ENCODE measurements at places on chromosomes 11 and 22.
A peak's percentile ranks its signal among the peaks of the same experiment; 100 is the strongest.

GRCh38 chr11:110833033-110833484, 120.8 kb upstream of the ARHGAP20 start:
- no peak for DNase-seq

GRCh38 chr11:94457118-94458029, 36.3 kb downstream of the MRE11 start:
- DNase-seq, result no peak

DNA sequence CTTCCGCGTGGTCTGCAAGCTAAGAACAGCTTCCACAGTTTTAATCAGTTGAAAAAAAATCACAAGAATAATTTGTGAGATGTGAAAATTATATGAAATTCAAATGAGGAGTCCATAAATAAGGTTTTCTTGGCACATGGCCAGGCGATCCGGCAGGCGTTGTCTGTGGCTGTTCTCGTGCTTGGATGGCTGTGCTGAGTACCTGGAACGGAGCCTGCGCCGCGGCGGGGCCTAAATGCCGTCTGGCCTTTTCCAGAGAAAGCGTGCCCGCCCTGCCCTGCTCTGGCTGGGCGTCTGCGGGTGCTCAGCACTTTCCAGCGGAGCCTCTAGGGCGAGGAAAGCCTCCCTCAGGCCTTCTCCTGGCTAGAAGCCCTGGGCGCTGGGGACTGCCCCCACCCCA, 41.8 kb downstream of the OSBPL5 start:
- no peak for DNase-seq

GRCh38 chr11:61887839-61888494, 3.4 kb downstream of the FADS3 start:
- no peak for DNase-seq

DNA sequence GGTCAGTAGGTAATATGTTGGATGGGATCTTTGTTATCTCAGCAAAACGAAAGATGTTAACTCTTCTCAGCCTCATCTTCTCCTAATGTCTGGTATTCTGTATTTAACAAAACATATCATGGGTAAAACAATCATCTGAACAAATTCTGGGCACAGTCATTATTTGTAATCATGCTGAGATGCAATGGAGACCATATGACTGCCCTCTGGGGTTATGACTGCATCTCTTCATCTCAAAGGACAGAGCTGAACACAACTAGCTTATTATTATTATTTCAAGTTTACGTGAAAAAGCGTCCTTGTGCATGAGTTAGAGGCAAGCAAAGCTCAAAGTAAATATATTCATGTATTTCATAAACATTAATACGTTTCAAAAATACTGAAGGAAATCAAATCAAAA, 29.7 kb upstream of the PSMA1 start:
- no peak for DNase-seq

DNA sequence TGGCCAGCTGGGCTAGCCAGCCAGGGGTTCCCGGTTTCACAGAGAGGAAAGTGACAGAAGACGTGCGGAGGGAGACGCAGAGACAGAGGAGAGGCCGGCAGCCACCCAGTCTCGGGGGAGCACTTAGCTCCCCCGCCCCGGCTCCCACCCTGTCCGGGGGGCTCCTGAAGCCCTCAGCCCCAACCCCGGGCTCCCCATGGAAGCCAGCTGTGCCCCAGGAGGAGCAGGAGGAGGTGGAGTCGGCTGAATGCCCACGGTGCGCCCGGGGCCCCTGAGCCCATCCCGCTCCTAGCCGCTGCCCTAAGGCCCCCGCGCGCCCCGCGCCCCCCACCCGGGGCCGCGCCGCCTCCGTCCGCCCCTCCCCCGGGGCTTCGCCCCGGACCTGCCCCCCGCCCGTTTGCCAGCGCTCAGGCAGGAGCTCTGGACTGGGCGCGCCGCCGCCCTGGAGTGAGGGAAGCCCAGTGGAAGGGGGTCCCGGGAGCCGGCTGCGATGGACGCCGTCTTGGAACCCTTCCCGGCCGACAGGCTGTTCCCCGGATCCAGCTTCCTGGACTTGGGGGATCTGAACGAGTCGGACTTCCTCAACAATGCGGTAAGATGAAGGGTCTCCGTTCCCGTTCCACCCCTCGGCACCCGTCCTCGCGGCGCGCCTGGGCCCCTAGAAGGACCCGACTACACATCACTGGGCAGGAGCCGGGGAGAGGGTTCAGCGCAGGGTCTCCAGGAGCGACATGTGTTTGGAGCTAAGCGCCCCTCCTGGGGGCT, at the start of gene CREB3L1:
Gene CREB3L1, plus strand, starts transcription at position 41 of the 765 bp plus-strand sequence. Its CDS starts 450 bp downstream, at position 491.
- no peak for DNase-seq

DNA sequence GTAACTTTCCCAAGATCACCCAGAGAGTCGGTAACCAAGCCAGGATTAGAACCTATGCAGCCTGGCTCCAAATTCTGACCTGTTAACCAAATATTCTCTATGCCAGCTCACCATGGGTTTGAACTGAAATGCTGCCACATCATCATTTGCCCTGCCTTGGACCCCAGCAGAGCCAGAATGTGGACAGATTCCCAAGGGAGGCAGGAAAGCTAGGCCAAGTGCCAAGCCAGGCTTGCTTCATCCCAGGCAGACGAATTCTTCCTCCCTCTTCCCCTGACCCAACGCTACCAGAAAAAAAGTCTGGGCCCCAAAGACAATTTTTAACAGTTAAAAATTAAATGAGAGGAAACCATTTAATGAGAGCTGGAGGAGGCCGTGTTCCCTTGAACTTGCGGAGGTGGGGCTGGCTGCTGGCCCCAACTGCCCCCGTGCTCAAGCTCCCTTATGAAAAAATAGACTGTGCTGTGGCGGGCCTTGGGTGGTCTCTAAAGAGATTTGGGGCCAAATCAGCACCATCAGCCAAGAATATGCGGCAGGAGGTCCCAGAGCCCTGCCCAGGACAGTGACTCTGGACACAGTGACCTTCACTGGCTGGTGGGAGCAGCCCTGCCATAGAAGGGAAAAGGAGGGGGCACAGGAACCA, 184.1 kb upstream of the SYT13 start:
- peak; percentile 25 for DNase-seq

- peak; percentile 25 for DNase-seq
These were observed 255.3 kb downstream of the SBF2 start for GRCh38 chr11:10038521-10039302.

GRCh38 chr11:19079643-19080440, 19.3 kb upstream of the MRGPRX2 start:
- DNase-seq, result peak; percentile 59

GRCh38 chr11:107606141-107606540, 15.2 kb downstream of the ELMOD1 start:
- no peak for DNase-seq

- no peak for DNase-seq
These were observed 13.8 kb downstream of the TPST2 start for GRCh38 chr22:26576026-26576680.

GRCh38 chr11:94821439-94821838, 53.3 kb downstream of the AMOTL1 start:
- DNase-seq, result no peak

GRCh38 chr11:41256041-41256440, 203.4 kb downstream of the LRRC4C start:
- no peak for DNase-seq

- no peak for DNase-seq
These were observed 107.7 kb upstream of the PLET1 start for GRCh38 chr11:112368381-112368780.

- no peak for DNase-seq
These were observed 3.2 kb downstream of the MS4A3 start for GRCh38 chr11:60059521-60060240.

- no peak for DNase-seq
These were observed 381.7 kb downstream of the DCDC1 start for GRCh38 chr11:30987819-30988218.

GRCh38 chr11:27183672-27184457, 143.2 kb downstream of the BBOX1 start:
- DNase-seq, result peak; percentile 56

GRCh38 chr11:121463689-121464335, 11.0 kb upstream of the SORL1-AS1 start:
- no peak for DNase-seq

DNA sequence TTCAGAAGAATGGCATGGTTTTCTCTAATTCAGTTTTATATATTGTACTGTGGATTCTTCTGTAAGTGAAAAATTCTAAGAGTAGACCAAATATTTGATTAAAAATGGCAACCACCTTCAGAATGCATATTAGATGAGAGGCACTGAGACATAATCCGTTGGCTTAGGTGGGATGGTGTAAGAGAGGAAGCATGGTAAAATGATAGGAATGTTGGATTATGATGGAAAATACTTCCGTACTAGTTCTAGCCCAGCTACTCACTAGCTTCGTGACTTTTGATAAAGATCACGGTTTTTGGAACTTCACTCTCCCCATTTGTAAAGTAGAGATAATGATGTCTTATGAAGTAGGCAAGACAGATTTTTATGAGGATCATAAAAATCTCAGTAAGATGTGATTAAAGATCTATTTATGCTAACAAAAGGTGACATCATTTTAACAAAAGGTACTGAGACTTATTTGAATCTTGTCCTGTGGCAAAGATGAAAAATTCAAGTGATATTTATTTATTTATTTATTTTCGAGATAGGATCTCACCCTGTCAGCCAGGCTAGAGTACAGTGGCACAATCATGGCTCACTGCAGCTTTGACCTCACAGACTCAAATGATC, 37.5 kb downstream of the UVRAG start:
- no peak for DNase-seq

DNA sequence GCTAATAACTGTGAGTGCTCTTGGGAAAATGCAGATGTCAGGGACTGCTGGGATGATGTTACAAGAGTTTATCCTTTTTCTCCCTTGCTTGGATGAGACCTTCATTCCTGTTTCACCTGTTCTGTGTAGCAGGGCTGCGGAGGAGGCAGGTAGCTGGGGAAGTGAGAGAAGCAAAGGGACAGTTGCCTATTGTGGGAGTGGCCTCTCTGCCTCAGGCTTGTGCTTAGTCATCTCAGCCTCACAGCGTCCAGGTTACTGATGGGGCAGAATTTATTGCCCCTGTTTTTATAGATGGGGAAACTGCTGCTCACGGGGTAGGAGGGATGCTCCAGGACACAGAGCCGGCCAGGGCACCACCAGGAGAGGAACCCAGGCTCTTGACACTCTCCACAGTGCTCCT, 1.7 kb downstream of the STX3 start:
- no peak for DNase-seq

- DNase-seq, result no peak
These were observed 2.0 kb downstream of the GTF2H1 start for GRCh38 chr11:18324381-18324780.

DNA sequence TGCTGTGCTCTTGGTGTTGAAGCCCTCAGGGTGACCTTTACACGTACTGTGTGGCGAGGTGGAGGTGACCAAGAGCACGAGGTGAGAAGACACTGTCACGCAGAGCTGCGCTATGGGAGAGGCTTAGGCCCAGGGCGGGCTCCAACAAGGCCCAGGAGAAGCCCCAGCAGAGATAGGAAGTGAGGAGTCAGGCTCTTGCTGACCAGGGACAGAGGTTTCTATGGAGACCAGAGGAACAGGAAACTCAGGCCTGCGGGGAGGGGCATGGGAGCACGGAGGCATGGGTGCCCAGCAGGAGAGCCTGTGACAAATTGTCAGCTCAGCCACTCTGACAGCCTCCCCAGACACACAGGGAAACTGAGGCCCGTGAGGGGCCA, 15.8 kb downstream of the DGKZ start:
- no peak for DNase-seq

DNA sequence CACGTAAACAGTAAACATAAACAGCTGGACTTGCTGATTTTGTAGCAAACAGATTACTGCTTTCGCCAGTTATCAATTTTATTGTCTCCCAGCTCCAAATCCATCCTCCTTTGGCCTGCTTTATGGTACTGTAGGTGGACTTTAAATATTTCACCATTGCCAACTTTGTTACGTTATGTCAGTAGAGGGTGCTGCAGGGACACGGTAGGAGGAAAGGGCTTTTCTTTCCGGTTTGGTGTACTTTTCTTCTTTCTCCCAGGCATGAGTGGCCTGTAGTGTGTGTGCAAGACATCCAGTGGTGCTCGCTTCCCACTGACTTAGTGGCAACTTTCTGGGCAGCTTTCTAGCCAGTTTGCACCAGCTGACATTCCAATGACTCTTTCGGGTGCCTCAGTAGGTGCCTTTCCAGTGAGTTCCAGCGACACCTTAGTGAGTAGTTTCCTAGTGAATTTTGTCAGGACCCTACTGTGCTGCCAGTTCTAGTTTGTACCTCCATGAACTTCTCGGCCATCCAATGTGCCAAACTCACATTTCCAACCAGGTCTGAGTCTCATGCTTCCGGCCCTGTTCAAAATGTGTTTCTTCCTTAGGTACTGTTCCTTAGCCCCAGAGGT, 267.6 kb upstream of the TENM4 start:
- DNase-seq, result peak; percentile 13

DNA sequence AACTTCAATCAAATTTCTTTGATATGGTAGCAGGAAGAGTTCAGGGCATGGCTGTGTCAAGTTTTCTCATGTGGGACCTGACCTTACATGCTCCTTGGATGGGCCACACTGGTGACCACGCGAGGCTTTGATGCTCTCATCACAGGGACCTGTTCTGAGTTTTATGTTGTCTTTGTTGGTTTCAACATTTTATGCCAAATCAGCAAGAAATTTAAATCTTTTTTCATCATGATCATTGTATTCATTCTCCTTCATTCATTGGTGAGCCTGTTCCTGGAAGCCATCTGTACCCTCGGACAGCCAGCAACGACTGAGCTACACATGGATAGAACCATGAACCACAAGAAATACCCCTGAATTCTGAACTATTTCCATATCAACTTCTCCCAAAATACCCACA, 10.5 kb upstream of the NFAM1 start:
- DNase-seq, result no peak

GRCh38 chr11:46719048-46719542, at the start of gene F2:
TSS of gene F2 (plus strand) at chr11:46719213. CDS start at chr11:46719236, 23 bp downstream.
- no peak for DNase-seq

- no peak for DNase-seq
These were observed 66.5 kb upstream of the GRAMD1B start for GRCh38 chr11:123363556-123363955.

DNA sequence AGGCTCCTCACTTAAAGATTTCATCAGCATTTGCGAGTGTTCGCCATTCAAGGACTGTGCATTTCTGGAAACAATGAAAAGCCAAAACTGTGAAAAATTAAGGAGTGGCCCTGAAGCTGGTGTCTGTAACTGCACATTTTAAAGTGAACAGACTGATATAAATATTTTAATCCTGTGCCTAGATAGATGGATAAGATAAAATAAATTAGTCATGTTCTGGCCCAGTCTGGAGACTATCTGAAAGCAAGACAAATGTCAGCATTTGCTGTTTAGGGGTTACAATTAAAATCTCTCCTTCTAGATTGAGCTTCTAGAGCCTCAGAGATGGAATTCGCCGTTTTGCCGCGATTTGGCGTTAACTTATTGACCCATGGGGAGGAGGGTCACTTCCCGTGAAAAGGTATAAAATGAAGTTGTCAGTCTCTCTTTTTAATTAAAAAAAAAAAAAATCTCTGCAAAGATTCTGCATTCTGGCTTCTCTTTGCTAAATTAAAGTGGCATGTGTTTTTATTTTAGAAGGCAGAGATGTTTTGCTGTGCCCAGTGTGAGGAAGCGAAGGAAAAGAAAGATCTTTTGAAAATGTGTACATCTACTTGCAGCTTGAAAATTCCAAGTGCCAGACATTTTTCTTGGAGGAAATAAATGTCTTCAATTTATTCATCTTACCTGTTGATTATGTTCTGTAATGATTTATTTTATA, 79.7 kb upstream of the WNT7B start:
- no peak for DNase-seq

GRCh38 chr22:36641902-36642640, 61.5 kb downstream of the CACNG2 start:
- DNase-seq, result no peak
